ENCODE measurements at places on chromosomes 11 and 22.

GRCh38 chr22:40204321-40205116 lies 26.8 kb downstream of the TNRC6B start:
- DNase-seq = no peak

GRCh38 chr22:32411829-32412592 lies at the start of gene RTCB:
RTCB (minus strand) TSS chr22:32412247; CDS start chr22:32412156, 91 bp downstream.
- DNase-seq = peak; percentile 87

GRCh38 chr11:67045314-67045713 lies 11.3 kb upstream of the RHOD start:
- peak; percentile 76 for DNase-seq

GRCh38 chr22:48218889-48219420 lies 1456.5 kb downstream of the TBC1D22A start:
- DNase-seq = no peak

DNA sequence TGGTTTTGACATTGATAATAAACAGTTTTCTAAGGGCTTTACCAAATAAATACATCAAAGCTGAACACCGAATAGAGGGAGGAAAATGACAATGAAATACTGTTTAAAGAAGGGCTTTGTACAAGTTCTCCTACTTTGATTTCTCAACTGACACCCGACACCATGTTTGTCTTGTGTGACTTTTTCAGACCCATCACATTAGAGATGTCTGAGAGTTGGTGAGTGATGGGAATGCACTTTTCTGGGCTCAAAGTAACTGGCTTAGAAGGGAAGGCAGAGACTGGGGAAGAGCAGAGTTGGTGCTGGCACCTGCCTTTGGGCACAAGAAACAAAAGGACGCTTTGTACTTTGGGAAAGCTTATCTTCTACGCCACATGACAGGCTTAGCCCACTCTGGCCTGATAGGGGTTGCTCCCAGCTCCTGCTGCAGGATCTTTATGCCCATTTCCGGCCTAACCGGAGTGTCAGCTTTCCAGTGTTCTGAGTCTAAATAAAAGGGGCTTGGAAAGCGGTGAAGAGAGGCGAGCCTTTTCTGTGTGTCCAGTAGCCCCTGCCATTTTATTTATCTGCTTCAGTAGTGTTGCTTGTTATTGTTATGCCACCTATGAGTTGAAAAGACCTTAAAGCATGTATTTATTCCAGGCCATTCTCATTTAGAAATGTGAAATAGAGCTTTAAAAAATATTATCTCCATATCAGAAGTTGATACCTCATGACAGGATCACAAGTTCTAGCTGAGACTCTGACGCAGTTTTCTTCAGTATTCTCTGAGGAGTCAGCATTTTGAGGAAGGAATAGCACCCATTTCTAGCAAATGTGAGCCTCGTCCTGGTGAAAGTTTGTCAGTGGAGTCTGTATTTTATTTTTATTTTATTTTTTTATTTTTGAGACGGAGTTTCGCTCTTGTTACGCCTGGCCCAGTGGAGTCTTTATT lies 24.2 kb downstream of the KREMEN1 start:
- DNase-seq = no peak

- DNase-seq = no peak
Observed at GRCh38 chr11:102429691-102430090, 22.9 kb downstream of the TMEM123 start.

DNA sequence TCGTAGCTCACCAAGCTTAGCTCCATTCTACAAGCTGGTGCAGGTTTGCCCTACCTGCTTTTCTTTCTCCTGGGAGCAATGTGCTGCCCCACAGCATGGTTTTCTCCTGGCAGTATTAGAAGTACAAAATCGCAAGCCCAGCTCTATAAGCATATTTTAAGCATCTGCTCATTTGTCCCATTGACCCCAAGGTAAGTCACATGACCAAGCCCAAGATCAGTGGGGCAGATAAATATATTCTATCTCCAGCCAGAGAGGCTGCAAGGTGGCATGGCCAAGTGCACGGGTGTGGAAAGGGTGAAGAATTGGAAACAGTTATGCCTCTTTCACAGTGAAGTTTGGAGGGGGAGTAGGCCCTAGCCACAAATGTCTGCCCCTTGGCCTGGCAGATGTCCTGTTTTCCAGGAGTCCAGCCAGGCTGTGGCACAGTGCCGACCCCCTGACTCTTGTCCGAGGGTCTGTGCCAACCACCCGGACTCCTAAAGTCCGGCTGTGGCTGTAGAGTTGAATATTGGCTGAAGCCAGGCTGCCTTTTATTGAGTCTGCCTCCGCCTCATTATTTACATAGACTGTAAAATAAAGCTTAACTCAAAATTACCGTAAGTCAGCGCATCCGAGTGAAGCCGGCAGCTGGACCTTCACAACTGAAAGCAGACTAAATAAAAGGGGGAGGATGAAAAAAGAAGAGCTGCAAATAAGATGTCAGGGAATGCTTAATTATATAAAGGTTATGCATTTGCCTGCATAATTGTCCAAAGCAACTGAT lies 165.7 kb downstream of the COMMD9 start:
- DNase-seq = no peak

DNA sequence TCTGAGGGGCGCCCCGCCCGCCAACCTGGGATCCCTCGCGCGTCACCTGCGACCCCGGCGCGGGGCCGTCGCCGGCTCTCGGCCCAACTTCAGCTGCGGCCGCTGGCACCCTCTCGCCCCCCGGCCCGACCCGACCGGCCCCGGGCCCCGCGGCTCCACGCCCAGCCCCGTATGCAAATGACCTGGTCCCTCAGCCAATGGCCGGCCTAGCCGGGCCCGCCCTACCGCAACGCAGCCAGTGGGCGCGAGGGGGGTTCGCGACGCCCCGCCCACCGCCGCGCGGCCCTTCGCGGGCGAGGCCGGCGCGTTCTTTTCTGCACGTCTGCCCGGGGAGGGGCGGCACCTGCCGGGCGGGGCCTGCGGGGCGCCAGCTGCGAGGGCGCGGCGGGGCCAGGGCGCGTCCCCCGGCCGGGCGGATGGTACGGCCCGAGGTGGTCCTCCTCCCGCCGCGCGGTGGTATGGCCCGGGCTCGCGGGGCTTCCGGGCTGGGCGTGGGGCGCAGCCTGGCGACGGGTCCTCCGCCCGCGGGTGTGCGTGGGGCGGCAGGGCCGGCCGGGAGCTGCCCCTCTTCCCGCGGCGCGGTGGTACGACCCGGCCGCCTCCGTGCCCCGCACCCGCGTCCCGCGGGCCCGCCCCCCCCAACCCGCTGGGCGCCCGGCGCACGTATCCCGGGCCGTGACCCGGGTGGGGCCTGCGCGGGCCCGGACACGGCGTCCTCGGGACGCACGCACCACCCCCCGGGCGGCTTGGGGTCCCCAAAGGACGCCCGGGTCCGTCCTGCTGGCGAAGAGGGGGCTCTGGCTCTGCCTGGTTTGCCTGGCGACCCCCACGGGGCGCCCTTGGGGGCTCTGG lies 7.7 kb upstream of the PHRF1 start:
- DNase-seq = peak; percentile 51

DNA sequence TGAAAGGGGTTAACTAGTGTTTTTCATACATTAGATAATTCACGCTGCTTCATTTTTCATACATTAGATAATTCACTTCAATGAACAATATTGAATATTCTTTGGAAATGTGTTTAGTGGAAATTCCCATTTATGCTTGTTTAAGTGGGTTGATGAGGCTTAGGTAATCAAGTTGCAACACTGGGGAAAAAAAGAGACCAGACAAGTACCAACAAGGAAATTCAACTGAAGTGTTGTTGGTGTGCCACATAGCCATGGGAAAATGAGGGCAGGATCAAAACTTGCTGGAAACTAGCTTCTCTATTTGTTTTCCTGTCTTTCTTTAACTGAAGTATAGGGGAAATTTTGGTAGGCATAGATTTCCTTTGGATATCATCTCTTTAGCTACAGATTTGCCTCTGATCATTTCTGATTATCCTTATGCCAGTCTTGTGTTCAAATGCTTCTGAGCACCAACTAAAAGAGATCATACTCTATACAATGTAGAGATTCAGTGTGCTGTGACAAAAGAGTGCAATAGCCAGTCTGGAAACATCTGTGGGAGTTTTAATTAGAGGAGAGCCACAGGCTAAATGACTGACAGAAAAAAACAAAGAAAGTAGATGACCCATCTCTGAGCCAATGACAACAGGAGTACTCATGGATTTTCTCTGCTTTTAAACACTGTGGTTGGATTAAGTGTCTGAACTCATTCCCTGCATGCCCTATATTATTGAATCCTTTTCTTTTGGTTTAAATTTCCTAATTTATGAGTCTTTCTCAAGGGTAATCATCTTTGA lies 67.6 kb upstream of the CTSC start:
- DNase-seq = no peak

DNA sequence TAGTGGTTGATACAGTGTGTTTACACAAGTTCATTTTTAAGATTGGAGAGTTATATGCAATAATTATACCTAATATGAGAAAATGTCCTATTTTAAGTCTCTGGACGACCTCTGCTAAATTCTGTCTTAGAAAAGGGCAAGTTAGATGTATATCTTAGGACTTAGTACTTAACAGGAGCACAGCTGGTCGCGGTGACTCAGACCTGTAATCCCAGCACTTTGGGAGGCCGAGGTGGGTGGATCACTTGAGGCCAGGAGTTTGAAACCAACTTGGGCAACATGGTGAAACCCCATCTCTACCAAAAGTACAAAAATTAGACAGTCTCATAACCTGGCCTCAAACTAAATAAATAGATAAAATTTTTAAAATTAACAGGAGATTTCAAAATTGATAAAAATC lies 27.2 kb downstream of the BSX start:
- DNase-seq = no peak

- peak; percentile 57 for DNase-seq
Observed at GRCh38 chr11:125390946-125391345, 105.1 kb downstream of the FEZ1 start.

GRCh38 chr22:27662359-27663301 lies 138.9 kb downstream of the MN1 start:
- DNase-seq = no peak

- no peak for DNase-seq
Observed at GRCh38 chr11:28539239-28540030, 431.2 kb downstream of the METTL15 start.

DNA sequence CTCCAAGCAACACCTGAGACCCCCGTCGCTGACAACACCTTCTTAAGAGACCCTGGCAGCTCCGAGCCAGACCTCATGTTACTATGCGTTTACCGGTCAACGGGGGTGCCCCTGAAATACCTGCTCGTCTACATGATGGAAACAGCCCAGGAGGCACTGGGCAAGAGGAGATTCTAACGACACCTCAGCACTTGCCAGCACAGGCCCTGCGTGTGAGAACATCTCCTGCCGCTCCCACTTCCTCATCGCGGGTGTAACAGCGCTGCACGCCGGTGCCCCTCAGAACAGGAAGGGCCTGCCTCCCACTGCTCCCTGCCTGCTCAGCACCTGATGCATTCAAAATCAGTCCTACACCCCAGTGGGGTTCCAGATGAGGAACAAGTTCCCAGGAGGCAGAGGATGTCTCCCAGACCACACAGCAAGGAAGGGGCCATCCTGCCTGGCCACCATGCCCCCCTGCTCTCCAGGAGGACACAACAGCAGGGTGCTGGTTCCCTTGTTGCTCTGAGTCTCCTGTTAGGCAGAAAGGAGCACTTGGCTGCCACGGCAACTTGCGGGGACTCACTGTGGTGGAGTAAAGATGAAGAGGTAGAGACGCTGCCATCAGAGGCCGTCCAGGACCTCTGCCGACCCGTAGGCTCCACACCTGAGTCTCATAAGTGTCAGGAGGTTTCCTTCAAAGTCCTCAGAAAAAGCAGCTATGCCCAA lies 2.1 kb downstream of the TOLLIP start:
- no peak for DNase-seq

- DNase-seq = no peak
Observed at GRCh38 chr22:43118024-43118849, 7.7 kb downstream of the BIK start.

DNA sequence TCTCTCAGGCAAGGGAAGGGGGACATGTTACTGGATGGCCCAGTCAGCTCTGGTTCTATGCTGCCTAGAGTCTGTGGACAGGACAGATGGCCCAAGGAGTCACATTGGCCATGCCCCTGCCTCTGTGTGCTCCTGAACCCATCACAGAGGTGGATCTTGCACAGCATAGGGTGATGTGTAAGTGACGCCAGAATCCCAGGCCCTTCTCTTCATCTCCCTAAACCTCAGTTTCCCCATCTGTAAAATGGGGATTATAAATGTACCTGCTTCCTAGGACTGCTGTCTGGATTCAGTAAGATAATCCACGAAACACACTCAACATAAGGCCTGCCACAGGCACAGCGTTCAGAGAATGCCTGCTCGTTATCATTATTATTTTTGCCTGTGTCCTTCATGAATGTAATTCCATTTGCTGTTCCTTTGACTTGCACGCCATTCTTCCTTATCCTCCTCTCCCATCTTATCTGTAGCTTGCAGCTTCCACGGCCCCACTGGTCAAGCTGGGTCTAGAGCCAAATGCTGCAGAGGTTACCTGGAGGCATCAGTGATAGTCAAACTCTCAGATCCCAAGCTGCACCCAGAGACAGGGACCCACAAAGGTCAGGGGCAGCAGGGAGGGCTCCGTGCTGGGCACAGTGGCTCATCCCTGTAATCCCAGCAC lies 207.0 kb downstream of the MN1 start:
- no peak for DNase-seq

DNA sequence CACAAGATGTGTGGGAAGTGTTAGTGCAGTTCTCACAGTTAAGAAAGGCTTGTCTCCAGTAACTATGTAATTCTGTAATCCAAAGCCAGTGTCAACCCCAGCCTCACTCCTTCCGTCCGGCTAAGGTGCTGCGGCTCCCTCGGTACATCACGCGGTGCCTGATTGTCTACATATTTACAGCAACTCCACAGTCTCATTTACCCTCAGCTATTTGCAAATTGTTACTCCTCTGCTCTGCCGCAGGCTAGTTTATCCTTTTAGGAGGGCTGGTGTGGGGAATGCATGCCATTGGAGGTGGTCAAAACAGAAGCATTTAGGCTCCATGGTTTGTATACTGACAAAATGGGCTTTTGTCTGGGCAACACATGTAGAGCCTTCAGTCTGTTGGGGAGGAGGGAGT lies 358.3 kb downstream of the METTL15 start:
- DNase-seq = no peak

DNA sequence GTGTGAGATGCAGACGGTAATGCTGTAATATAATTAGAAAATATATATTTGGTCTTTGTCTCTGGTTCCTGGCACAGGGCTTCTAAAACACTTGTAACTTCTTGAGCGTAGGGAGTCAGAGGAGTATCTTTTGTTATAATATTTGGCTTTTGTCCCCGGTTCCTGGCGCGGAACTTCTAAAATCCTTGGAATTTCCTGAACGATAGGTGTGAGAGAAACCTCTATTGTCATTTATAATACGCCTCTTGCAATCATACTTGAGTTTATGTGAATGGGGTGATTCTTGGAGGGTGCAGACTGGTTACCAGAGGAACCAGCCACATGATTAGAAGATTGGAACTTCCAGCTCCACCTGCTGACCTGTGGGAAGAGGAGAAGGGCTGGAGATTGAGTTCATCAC lies 54.1 kb upstream of the ZBED5 start:
- DNase-seq = no peak

DNA sequence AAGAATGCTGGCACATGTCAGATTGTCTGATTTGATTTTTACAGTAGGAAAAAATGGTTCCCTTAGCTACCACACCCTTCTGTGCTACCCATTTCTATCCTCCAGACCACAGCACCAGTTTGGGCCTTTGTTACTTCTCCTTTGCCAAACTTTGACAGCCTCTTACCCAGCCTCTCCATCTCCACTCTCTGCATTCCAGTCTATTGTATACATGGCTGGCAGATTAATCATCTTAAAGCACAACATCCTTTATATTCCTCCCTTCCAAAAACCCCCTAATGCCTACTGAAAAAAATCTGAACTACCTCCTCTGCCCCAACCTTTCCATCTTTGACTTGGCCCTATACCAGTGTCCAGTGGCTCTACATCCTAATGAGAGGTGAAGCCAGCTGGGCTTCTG lies 10.8 kb upstream of the PANX1 start:
- DNase-seq = no peak

- DNase-seq = peak; percentile 33
Observed at GRCh38 chr11:76209973-76210930, 4.0 kb upstream of the WNT11 start.

All from astrocyte of the cerebellum (primary cell).